ENCODE measurements at places on chromosomes 3 and 15.

GRCh38 chr3:125310623-125311081 is 64.5 kb downstream of the ZNF148 start:
- DNase-seq: peak; percentile 49

- DNase-seq: no peak
Observed at GRCh38 chr15:63370764-63371163, 10.9 kb downstream of the CA12 start.

GRCh38 chr15:89358755-89359439 is 24.3 kb upstream of the POLG start:
- DNase-seq: peak; percentile 86

DNA sequence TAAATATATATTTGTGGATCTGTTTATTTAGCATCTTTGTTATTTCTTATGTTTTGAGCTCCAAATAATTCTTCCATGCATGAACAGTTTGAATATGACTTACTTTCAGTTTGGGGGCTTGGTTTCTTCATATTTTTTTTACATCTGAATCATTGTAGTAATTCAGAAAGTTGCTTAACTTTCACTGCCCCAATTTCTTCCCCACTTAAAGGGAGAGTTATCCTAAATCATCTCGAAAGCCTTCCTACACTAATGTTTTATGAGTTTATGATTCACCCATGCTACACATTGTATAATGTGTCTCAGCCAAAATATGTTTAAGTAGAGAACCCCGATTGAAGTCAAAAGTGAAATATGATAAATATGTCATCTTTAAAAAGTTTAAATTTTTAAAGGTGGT is 47.8 kb downstream of the SPRED1 start:
- DNase-seq: peak; percentile 17

- no peak for DNase-seq
Observed at GRCh38 chr3:133246119-133246518, 153.7 kb upstream of the BFSP2 start.
